Activated CD4-positive, CD25-positive, alpha-beta regulatory T cell treated with anti-CD3 and anti-CD28 coated beads, Interleukin-2, amount 50 U/mL, for 72 hours (primary cell): ENCODE measurements at places on chromosomes 3 and 15.

- no peak for DNase-seq
Measured at GRCh38 chr3:104392327-104392726, 974.4 kb upstream of the ALCAM start.

GRCh38 chr3:3827111-3827510 lies 27.9 kb downstream of the LRRN1 start:
- no peak for DNase-seq

DNA sequence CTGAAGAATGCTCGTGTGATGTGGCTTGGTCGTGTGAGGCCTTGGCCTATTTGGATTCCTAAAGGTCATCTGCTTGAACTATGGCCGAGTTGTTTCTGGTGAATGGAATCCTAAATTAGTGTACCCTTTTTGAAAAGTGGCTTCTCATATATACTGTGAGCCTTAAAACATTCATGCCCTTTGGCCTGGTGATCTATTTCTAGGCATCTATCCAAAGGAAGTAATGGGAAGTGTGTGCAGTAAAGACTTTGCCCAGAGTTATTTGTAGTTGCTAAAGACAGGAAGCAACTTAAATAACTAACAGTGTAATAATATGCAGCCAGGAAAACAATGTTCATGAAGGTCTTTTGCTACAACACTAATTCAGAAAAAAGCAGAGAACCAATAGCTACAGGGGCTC lies 3.0 kb downstream of the DGKG start:
- DNase-seq, result no peak

GRCh38 chr3:38614091-38614490 lies 35.4 kb downstream of the SCN5A start:
- DNase-seq, result no peak

DNA sequence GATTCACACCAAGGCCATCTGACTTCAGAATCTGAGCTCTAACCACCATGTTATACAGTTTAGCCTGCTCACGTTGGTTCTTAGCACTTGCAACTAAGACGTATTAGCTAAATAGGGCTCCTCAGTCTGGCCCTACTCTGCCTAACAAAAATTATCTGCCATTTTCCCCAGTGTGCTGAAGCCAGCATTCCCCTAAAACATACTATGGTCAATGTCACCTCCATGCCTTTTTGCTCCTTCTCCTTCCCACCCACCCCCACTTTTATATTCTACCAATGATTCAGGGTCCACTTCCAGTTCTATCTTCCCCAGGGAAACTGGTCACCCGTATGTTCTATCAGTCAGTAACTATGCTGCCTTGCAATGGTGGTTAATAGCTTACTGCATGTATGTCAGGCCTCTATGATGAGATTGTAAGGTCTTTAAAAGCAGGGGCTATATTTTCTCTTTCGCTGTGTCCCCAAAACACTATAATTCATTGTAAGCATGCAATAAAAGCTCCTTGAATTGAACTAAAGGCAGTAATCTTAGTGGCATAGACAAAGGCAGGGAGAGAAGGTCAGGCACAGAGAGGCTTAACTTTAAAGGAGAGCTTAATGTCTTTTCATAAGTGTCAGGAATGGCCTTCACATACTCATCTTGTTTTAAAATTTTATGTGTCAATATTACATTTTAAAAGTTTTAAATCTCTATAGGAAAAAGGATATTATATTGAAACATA lies 23.3 kb downstream of the POPDC2 start:
- DNase-seq, result no peak

- no peak for DNase-seq
Measured at GRCh38 chr3:172232579-172233212, 193.3 kb downstream of the FNDC3B start.

DNA sequence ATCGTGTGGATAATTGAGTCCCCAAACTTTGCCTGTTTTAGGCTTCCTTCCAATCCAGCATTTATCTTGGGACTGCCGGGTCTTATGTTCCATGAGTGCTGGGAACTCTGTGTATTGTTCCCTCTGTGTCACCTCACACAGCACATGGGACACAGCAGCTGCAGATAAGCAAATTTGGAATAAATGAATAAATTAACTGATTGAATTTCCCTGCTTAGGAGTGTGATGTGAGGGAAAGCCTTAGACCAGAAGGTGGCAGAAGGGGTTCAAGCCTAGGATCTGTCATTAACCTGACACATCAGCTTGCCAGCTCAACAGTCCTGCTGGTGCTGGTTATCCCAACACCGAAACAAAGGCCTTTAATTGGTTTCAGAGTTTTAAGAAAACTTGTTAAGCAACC lies 114.3 kb downstream of the OXSM start:
- DNase-seq, result no peak

GRCh38 chr3:108123326-108123725 lies 32.5 kb upstream of the CD47 start:
- no peak for DNase-seq

- no peak for DNase-seq
Measured at GRCh38 chr15:34900748-34901147, 68.8 kb downstream of the AQR start.
